ENCODE measurements at places on chromosomes 1 and 21.

GRCh38 chr21:41774467-41775148, 7.8 kb upstream of the RIPK4 start:
- no peak overlapping the region for H3K4me3 ChIP-seq
- peaks cover 51% of the 10 kb centered on the region for H3K27me3 ChIP-seq
- no peaks in the 10 kb centered on the region for H3K36me3 ChIP-seq

DNA sequence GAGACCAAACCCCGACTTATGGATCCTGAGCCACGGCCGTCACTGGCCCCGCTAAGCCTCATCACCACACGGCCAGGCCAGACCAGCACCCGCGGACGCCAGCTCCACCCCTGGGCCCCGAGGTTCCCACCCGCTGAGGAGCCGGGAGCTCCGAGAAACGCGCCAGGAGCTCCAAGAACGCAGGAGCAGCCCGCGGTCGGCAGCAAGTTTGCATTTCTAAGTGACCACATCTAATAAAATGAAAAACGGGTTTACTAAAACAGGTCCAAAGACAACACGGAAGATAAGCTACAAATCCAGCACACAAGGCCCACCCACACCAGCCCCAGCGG, 8.1 kb upstream of the C1QTNF12 start:
- H3K4me1 ChIP-seq = no peaks in the 10 kb centered on the region
- H3K36me3 ChIP-seq = peaks cover 12% of the 10 kb centered on the region
- H3K27ac ChIP-seq = no peak overlapping the region
- H3K27me3 ChIP-seq = no peaks in the 10 kb centered on the region
- H3K4me3 ChIP-seq = no peak overlapping the region
- no peak for DNase-seq

DNA sequence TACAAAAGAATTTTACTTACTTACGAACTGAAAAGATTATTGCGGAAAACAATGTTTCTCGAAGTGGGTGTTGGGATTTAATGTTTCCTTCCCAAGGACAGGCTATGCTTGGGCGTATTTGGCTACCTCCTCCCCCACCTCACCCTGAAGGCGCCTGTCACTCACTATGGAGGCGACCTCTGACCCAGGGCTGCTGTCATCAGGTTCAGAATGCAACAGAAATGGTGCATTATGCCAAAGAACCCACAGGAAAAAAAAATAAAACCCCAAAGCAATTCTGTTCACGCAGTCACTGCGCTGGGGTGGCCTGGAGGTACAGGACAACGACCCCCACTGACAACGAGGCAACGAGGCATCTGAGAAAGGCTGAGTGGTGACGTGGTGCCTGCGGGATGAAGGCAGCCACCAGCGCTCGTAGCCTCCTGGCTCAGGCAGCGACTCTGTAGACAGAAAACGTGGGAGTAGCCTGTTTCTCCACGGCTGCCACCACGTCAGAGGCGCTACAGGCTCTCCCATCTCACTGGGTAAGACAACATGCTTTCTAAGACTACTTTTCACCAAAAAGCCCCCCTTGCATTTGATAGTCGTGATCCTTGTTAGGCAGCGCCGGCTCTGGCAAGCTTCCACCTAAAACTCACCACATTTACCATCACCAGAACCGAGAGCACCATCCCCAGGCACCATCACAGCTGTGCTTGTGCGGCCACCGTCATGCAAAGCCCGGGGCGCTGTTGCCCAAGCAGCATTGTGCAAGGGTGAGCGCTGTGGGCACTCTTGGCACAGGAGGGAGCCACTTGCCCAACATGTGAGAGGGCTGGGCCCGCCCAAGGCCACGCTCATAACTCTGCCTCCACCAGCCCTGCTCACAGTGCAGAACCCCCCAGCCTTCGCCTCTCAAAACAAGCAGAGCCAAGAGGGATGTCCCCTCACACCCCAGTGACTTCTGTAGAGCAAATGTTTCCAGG, 14.3 kb downstream of the NADK start:
- peaks cover 11% of the 10 kb centered on the region for H3K36me3 ChIP-seq
- no peaks in the 10 kb centered on the region for H3K27me3 ChIP-seq
- DNase-seq = no peak
- H3K27ac ChIP-seq = peak overlapping the region; percentile 36

GRCh38 chr1:11944358-11944931, 9.9 kb downstream of the PLOD1 start:
- H3K36me3 ChIP-seq = peaks cover 20% of the 10 kb centered on the region
- no peaks in the 10 kb centered on the region for H3K27me3 ChIP-seq
- peak; percentile 76 for DNase-seq
- peak overlapping the region; percentile 89 for H3K27ac ChIP-seq

GRCh38 chr1:47650205-47650604, 212.4 kb downstream of the FOXD2 start:
- peaks cover 52% of the 10 kb centered on the region for H3K27me3 ChIP-seq
- no peaks in the 10 kb centered on the region for H3K36me3 ChIP-seq

DNA sequence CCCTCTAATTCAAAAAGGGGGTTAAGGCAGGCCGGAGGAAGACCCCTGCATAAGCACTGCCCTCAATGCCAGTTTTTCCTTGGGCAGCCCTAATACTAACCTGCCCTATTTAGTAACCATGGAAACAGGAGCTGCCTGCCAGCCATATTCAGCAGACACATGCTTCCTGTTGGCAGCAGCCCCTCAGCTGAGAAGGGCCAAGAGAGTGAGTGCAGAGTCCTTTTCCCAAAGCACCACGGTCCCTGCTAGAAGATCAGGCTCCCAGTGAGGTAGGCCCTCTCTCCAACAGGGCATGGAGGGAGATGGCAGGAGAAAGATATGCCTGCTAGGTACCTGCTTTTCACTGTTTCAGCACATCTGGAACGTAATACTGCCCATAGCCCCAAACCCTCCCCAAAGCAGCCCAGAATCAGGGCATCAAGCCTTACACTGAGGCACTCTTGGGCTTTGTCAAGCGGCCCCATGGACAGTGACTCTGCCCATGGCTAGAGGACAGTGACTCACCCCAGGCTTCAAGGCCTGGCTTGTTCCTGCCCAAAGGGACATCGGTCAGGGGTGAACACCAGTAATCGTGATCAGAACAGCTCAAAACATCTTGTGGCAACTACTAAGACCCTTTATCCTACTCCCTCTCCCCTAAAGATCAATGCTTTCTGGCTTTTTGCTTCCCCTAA, 64.5 kb downstream of the BCAR3 start:
- no peak for DNase-seq
- peak overlapping the region; percentile 12 for H3K4me3 ChIP-seq
- peaks cover 88% of the 10 kb centered on the region for H3K4me1 ChIP-seq
- H3K27ac ChIP-seq = peak overlapping the region; percentile 81
- H3K36me3 ChIP-seq = peaks cover 16% of the 10 kb centered on the region
